ENCODE measurements at places on chromosomes 2 and 18.

DNA sequence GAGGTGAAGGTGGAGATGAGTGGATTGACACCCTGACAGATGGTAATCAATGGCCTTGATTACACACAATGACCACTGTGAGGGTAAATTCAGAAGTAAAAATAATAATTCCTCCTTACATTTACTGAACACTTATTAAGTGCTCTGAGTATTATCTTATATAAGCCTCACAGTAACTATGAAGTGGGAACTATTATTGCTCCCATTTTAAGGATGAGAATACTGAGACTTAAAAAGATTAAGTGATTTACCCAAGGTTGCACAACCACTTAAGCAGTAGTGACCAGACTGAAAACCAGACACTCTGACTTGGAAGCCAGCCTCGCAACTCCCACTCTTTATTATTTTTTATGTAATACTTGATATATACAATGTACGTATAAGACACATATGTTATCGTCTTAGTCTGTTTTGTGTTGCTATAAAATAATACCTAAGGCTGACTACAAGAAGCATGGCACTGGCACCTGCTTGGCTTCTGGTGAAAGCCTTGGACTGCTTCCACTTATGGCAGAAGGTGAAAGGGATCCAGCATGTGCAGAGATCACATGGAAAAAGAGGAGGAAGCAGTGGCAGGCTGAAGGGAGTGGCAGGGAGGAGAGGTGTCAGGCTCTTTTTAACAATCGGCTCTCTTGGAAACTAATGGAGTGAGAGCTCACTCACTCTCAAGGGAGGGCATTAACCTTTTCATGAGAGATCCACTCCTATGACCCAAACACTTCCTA lies 41.5 kb upstream of the C1D start:
- DNase-seq = no peak

DNA sequence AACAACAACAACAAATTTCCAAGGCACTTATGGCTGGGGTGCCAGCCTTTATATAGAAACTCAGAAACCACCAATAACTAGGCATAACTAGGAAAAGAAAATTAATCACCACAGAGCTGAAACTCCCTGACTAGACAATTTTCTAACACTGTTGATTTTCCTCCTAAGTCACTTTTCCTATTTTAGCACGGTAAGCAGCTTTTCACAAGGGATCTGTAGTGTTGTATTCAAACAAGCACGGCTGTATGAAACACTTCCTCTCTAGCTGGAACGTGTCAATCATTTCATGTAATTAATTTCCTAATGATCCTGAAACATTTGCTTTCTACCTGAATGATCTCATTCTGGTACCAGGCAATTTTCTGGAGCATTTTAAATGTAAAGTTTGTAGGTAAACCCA lies 645.0 kb downstream of the IRS1 start:
- DNase-seq = no peak

DNA sequence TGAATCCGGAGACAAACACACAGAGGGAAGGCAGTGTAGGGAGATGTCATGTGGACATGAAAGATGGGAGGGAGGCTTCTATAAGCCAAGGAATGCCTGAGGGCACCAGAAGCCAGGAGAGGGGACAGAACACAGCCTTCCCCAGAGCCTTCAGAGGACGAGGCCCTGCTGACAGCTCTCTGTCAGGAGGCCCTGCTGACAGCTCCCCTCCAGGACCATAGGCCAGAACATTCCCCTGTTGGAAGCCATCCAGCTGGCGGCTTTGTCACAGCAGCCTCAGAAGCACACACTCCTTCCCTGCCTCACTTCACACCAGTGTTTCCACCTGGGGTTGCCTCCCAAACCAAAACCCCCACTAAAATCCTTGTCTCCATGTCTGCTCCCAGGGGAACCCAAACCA lies 171.3 kb upstream of the ID2 start:
- no peak for DNase-seq

GRCh38 chr2:127052057-127052770 lies 54.7 kb downstream of the BIN1 start:
- no peak for DNase-seq

DNA sequence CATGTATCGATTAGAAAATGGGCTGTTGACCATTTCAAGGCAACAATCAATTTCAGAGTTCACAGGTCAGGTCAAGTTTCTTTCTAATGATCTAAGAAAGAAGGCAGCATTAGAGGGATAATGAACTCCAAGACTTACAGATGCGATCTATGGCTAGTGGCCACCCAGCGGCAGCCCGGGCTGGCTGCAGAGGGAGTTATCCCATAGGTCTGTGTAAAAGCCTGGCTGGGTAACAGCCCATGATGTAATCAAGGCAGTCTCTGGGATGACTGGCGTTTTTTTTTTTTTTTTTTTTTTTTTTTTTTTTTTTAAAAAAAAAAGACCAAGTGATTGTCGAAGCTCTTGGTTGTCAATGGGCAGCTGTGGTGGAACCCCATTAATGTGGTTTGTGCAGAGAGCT lies 171.1 kb upstream of the SKOR2 start:
- no peak for DNase-seq

DNA sequence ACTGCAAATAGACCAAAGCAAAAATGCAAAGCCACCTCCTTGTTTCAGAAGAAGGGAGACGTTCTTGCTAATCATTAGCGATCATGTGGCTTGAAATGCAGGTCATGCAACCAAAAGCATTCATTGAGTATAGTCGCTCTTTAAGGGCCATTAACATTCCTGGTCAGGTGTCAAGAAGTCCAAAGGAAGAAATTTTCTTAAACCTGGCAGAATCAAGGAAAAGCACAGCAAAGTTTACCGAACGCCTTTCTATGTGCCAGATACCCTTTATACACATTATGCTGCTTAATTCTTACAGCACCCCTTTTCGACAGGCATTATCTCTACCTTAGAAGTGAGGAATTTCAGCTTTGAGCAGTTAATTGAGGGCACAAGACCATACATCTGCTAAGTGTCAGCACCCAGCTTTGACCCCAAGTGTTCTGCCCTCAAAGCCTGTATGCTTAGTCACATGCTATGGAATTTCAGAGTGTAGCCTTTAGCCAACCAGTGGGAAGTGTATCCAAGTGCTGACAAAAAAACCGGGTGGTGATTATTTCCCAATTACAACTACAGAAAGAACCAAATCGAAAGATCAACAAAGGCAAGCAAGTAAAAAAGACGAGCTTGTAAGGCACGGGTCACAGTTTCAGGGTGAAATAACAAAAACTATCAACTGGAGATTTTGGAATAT lies 70.8 kb downstream of the EPHA4 start:
- DNase-seq = no peak

GRCh38 chr2:220660277-220661145 lies 911.6 kb downstream of the EPHA4 start:
- DNase-seq = no peak

- no peak for DNase-seq
These were observed 104.1 kb upstream of the SEC11C start for GRCh38 chr18:59035591-59035990.

- no peak for DNase-seq
These were observed 86.4 kb downstream of the TGFA start for GRCh38 chr2:70467237-70467636.

DNA sequence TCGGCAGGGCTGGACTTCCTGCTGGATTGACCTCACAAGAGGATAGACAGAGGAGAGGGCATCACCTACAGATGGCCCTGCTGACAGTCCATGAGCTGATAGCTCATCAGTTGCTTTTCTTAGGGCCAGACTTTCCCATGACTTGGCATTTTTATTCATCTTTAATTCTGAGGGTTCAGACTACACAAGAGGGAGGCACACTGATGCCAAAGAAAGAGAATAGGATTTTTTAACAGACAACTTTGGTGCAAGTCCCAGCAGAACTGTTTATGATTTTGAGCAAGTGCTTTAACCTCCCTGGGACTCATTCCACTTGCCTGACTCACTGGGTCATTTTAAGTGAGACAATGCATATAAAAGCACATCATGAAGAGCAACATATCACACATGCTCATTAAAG lies 299.2 kb downstream of the INSIG2 start:
- DNase-seq = no peak

- DNase-seq = no peak
These were observed 79.7 kb downstream of the PRKCE start for GRCh38 chr2:45731141-45731540.

GRCh38 chr2:61951881-61952280 lies 46.4 kb downstream of the COMMD1 start:
- DNase-seq = no peak

DNA sequence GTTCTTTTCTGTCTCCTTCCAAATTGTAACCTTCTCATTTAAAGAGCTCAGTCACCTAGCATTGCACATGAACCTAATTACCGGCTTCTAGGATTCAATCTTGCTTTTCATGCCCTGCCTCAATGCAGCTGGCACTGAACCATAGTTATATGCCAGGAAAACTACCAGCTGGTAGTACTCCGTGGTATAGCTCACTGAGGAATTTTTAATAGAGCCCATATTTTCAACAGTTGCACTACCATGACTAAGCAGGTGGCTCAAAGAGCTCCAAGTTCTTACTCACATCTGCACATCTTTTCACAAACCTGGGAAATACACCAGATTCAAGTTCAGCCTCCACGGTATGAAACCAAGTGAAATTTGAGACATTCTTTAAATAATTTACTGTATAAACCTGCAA lies 363.5 kb downstream of the GRB14 start:
- DNase-seq = no peak

GRCh38 chr18:62828852-62829251 lies 113.5 kb downstream of the PHLPP1 start:
- DNase-seq = no peak

DNA sequence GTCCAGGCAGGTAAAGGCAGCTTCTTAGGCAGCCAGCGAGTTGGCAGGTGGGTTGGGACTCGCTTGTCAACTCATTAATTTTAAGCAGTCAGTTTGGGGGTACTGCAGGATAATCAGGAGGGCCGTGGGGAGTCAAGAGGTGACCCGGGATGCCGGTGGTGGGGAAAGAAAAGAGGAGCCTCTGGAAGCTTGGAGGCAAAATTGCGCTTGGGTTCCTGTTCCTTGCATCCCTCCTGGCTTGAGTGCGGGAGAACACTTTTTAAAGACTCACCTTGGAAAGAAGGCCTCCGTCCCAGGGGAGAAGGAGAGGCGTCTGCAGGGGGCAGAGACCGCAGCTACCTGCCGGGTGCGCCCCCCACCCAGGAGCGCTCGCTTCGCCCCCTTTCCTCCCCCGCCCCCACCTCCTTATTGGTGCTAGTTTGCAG lies at the start of gene KCNJ3:
TSS of gene KCNJ3 (plus strand) at position 400 of the 425 bp plus-strand sequence. CDS start 81 bp downstream, outside the sequence.
- peak; percentile 71 for DNase-seq

- DNase-seq = no peak
These were observed 3.3 kb upstream of the SLC66A2 start for GRCh38 chr18:79954791-79955190.

- no peak for DNase-seq
These were observed 210.1 kb downstream of the ZNF521 start for GRCh38 chr18:25141886-25142285.

GRCh38 chr18:10591896-10592295 lies 66.1 kb downstream of the NAPG start:
- DNase-seq = no peak

DNA sequence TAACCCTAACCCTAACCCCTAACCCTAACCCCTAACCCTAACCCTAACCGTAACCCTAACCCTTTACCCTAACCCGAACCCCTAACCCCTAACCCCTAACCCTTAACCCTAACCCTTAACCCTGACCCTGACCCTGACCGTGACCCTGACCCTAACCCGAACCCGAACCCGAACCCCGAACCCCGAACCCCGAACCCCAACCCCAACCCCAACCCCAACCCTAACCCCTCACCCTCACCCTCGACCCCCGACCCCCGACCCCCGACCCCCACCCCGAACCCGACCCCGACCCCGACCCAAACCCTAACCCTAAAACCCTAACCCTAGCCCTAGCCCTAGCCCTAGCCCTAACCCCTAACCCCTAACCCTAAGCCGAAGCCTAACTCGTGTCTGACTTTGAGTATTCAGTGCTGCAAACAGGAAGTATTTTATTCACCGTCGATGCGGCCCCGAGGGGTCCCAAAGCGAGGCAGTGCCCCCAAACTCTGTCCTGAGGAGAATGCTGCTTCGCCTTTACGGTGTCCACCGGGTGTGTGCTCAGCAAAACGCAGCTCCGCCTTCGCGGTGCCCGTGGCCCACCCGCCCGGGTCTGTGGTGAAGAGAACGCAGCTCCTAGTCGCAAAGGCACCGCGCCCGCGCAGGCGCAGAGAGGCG lies 36.0 kb downstream of the FAM110C start:
- no peak for DNase-seq

DNA sequence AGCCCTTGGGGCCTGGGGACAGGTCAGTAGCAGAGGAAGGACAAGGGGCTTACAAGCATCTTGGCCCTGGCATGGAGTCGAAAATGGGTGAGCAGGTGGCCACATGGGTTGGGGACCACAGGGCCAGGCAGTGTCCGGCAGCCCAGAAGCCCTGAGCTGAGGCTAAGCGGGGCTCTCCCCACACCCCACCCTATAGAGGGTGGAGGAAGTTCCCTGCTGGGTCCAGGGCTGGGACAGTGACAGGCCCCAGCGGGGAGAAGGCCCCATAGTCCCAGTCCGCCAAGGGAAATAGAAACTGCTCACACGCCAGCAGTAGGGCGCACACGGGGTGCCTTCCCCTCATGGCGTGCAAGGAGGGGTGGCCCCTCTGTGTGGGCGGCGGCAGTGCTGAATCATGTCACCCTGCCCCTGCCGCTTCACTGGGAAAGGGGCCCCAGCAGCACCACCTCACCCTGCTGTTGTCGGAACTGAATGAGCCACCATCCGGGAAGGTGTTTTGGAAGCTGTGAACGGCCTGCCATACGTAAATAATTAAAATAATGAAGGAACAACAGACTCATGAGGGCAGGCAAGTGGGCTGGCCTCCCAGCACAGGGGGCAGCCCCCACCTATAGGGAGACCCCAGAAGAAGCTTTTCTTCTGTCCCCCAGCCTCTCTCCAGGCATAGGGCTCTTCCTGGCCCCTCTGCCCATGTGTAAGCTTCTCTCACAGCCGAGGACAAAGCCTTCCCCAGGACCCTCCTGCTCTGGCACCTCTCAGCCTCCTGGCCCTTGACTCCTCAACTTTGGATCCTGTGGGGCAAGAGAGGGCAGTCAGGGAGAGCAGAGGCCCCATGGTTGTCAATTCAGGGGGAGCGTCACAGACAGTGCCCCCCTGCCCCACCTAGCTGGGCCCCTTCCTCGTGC lies 12.7 kb upstream of the DUSP2 start:
- DNase-seq = no peak

DNA sequence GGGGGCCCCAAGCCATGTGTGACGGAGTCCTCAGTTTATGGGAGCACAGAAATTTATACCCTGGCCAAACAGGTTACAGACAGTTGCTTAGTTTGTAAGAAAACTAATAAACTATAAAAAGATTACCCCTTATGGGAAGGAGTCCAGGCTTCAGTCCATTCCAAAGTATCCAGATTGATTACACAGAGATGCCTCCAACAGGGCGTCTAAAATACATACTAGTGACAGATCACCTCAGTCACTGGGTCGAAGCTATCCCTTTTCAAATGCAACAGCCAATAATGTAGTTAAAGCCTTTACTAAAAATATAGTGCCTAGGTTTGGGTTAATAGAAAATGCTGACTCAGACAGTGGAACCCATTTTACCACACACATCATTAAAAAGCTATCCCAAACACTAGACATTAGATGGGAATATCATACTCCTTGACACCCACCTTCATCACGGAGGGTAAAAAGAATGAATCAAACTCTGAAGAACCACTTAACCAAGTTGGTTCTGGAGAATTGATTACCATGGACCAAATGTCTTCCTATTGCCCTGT lies 10.7 kb downstream of the PRPF40A start:
- no peak for DNase-seq
